Activated naive CD4-positive, alpha-beta T cell treated with Interleukin-2 at 50 U/mL for 16 hours (primary cell): ENCODE measurements at places on chromosomes 11 and 22.

- DNase-seq, result no peak
Measured at GRCh38 chr11:93032580-93032979, 63.1 kb downstream of the MTNR1B start.

DNA sequence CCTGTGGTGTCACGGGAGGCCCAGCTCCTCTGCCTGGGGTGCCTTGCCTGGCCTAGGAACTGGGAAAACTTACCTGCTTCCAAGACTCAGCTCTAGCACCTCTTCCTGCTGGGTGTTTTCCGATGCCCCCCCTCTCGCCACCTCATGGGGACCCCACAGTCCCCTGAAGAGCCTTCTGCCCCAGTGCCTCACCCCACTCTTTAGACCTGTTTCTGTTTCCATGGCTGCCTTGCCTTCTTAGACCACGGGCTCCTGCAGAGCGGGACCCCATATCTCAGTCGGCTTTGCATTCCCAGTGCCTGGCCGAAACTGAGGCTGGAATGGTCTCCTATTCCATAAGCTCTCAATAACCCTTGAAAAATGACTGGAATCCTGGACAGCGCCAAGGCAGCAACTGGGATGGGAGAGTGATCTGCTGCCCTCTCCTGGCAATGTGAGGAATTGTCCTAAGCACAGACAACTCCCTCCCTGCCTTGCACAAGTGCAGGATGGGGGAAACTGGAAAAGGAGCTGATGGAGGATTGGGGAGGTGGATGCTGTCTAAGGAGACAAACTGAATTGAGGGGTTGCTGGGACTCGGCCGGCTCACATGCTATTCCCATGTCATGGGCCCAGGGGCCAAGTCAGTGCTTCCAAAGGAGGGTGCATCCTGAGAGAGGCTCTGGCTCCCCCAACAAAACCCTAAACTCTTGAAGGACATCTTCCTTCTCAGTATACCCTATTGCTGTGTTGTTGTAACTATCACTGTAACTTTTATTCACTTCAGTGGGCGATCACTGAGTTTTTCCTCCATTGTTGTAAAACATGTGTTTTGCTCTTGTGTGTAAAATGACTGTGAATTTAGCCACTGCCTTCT lies 26.6 kb upstream of the IL17RA start:
- DNase-seq, result peak; percentile 45

- no peak for DNase-seq
Measured at GRCh38 chr11:104588970-104589369, 309.3 kb downstream of the CASP12 start.

- DNase-seq, result no peak
Measured at GRCh38 chr22:17492247-17492646, 71.1 kb upstream of the SLC25A18 start.

DNA sequence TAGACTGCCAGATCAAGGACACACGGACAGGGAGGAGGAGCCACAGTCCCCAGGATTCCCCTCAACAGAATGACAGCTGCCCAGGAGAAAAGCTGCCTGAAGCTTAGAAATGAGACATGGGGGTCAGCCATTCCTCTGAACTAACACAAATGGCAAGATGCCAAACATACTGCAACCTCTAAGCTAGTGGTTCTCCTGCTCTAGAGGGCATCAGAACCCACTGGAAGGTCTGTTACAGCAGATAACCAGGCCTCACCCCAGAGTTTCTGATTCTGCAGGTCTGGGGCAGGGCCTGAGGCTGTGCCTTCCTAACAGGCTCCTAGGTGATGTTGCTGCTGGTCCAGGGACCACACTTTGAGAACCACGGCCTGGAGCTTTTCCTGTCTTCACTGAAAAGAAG lies 28.6 kb upstream of the BID start:
- no peak for DNase-seq

- DNase-seq, result no peak
Measured at GRCh38 chr22:39428597-39429071, 28.2 kb upstream of the MGAT3 start.

GRCh38 chr22:43343262-43343669 lies at the start of gene SCUBE1:
Gene SCUBE1 (minus strand): TSS chr22:43343372. CDS start chr22:43343261, 111 bp downstream.
- peak; percentile 60 for DNase-seq
